T-helper 17 cell (primary cell): ENCODE measurements at places on chromosomes 12 and 14.
A peak's percentile ranks its signal among the peaks of the same experiment; 100 is the strongest.

- no peak overlapping the region for H3K4me3 ChIP-seq
- DNase-seq, result no peak
- no peaks in the 10 kb centered on the region for H3K27me3 ChIP-seq
- H3K4me1 ChIP-seq, result peaks cover 6% of the 10 kb centered on the region
These were observed 25.5 kb downstream of the GXYLT1 start for GRCh38 chr12:42119085-42119633.

- H3K4me3 ChIP-seq, result no peak overlapping the region
- H3K36me3 ChIP-seq, result peaks cover 2% of the 10 kb centered on the region
- peak overlapping the region; percentile 73 for H3K27ac ChIP-seq
- no peaks in the 10 kb centered on the region for H3K27me3 ChIP-seq
These were observed 12.9 kb upstream of the ORAI1 start for GRCh38 chr12:121613462-121613861.

- H3K27me3 ChIP-seq, result peaks cover 49% of the 10 kb centered on the region
- no peak for DNase-seq
- no peak overlapping the region for H3K27ac ChIP-seq
- no peaks in the 10 kb centered on the region for H3K4me1 ChIP-seq
- no peak overlapping the region for H3K4me3 ChIP-seq
These were observed 57.6 kb upstream of the DDX11 start for GRCh38 chr12:31016057-31016456.

DNA sequence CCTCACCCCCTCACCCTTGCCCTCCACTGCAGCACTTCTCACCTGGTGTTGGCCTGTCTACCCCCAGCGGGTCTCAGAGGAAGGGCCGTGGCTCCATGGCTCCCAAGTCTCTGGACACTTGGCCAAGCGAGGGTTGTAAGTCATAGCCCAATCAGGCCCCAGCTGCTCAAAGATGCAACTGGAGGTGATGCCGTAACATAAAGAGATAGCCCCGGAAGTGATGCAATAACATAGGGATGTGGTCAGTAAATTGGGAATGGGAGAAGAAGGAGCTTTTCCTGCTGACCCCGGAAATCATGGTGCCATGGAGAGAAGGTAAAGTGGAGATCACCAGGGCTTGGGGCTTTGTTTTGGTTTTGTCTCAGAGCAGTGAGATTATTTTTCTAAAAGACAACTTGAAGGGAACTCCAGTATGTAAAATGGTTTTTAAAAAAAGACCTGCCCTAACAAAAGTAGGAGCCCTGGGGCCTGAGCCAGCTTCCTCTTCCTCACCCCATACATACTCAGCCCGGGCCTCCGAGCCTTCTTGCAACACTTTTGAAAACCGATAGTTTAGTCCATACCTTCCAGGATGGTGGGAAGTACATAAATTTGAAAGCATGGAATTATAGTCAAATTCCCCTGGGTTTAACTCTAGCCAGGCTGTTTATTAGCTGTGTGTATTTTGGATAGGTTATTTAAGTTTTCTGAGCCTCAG, 212.5 kb downstream of the CRADD start:
- H3K4me3 ChIP-seq, result no peak overlapping the region
- H3K27me3 ChIP-seq, result no peaks in the 10 kb centered on the region
- H3K27ac ChIP-seq, result no peak overlapping the region
- no peak for DNase-seq
- no peaks in the 10 kb centered on the region for H3K4me1 ChIP-seq
- no peaks in the 10 kb centered on the region for H3K36me3 ChIP-seq

DNA sequence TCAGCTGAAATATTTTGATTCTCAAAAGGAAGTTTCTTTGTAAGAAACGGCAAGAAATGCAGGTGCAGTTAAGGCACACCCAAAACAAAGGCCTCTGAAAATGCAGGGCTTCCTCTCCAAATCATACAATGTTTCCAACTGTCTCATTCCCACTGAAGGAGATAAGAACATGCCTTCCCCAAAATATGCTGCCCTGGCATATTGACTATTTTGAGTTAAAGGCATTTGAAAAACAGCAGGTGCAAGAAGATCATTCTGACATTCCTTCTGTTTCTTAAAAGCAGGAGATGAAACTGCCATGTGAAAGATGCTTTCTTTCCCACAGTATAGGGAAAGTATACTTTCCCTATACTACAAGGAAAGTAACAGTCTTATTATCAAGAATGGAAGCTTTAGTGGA, 33.4 kb upstream of the VASH1 start:
- no peak for DNase-seq
- H3K36me3 ChIP-seq, result peaks cover 3% of the 10 kb centered on the region
- peaks cover 57% of the 10 kb centered on the region for H3K27me3 ChIP-seq
- peaks cover 2% of the 10 kb centered on the region for H3K4me1 ChIP-seq

DNA sequence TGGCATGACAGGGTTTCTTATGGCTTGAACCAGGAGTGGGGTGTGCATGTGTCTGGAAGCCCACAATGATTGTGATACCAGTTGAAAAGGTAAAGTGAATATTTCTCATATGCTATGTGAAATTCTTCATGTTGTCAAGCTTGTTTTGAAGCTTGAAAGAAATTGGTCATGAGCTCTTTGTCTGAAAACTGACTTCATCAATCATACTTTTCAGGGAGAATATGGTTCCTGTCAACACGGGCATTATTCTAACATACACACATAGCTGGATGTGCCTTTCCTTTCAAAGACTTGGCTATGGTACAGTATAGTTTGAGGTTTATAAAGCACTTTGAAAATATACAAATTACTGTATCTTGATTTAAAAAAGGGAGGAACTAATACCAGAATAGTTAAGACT, 158.8 kb downstream of the KCNH5 start:
- H3K4me1 ChIP-seq, result no peaks in the 10 kb centered on the region
- no peak for DNase-seq
- H3K4me3 ChIP-seq, result no peak overlapping the region
- no peaks in the 10 kb centered on the region for H3K36me3 ChIP-seq
- H3K27me3 ChIP-seq, result no peaks in the 10 kb centered on the region

- H3K4me1 ChIP-seq, result peaks cover 24% of the 10 kb centered on the region
- peaks cover 3% of the 10 kb centered on the region for H3K36me3 ChIP-seq
- H3K27ac ChIP-seq, result no peak overlapping the region
- H3K4me3 ChIP-seq, result peak overlapping the region; percentile 77
These were observed 1.1 kb downstream of the CYP46A1 start for GRCh38 chr14:99685151-99685591.

GRCh38 chr14:84458881-84459280, 1071.1 kb upstream of the FLRT2 start:
- no peak overlapping the region for H3K27ac ChIP-seq
- no peaks in the 10 kb centered on the region for H3K4me1 ChIP-seq
- no peak overlapping the region for H3K4me3 ChIP-seq
- no peak for DNase-seq
- no peaks in the 10 kb centered on the region for H3K27me3 ChIP-seq
- no peaks in the 10 kb centered on the region for H3K36me3 ChIP-seq

GRCh38 chr12:114209861-114210260, 196.1 kb downstream of the TBX5 start:
- H3K27me3 ChIP-seq, result no peaks in the 10 kb centered on the region
- H3K4me3 ChIP-seq, result no peak overlapping the region
- DNase-seq, result no peak
- no peaks in the 10 kb centered on the region for H3K36me3 ChIP-seq
